ENCODE measurements at places on chromosomes 3 and 15.
A peak's percentile ranks its signal among the peaks of the same experiment; 100 is the strongest.

DNA sequence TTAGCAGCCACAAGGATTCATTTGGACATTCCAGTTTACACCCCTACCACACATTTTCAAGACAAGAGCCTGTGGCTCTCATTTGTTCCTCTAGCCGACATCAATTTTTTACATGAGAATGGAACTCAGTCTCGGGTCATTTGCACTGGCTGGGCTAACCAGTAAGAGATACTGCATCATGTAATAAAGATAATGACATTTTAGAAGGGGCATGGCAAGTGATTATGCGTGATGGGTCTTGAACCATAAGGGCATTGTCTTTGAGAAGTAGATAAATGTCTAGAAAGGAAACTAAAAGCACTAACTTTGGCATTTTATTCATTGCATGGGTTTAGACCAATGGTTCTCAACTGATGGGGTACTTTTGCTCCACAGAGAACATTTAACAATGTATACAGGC, 146.0 kb upstream of the GRM7 start:
- DNase-seq, result no peak

- DNase-seq, result peak; percentile 34
These were observed 39.4 kb upstream of the SMAD3 start for GRCh38 chr15:67025719-67026609.

DNA sequence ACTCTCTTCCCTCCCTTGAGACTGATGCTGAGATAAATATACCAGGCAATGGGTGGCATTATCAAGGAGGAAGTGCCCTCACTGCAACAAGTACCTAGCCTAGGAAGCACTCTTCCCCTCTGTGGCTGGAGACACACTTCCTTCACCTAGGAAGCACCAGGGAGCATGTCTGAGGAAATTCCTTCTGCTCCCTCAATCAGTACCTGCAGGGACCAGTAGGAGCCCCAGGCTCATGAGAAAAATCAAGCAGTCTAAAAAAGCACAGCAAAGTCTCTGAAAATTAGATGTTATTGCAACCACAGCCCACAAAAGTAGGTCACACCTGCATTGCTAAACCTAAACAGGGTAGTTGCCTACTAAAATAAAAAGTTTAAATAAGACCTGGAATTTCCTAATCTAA, 78.2 kb upstream of the TRPM1 start:
- DNase-seq, result no peak

- DNase-seq, result no peak
These were observed 245.7 kb downstream of the XXYLT1 start for GRCh38 chr3:195025056-195025883.

DNA sequence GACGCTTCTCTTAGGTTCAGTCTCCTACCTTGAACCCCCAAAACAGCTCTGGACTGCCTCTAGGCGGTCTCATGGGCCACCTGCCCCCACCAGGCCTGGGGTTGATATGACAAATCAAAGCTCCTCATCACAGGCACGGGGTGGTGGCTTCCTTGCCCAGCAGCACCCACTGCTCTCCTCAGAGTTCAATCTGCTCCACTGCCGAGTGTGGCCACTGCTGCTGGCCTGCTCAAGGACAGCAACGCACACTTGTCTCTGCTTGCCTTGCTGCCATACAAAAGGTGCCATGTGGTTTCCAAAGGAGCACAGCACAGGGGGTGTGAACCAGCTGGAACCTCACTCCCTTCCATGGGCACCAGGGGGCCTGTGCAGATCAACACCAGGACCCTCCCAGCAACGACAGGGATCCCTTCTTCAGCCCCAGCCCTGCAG, 10.2 kb downstream of the KBTBD13 start:
- DNase-seq, result no peak

DNA sequence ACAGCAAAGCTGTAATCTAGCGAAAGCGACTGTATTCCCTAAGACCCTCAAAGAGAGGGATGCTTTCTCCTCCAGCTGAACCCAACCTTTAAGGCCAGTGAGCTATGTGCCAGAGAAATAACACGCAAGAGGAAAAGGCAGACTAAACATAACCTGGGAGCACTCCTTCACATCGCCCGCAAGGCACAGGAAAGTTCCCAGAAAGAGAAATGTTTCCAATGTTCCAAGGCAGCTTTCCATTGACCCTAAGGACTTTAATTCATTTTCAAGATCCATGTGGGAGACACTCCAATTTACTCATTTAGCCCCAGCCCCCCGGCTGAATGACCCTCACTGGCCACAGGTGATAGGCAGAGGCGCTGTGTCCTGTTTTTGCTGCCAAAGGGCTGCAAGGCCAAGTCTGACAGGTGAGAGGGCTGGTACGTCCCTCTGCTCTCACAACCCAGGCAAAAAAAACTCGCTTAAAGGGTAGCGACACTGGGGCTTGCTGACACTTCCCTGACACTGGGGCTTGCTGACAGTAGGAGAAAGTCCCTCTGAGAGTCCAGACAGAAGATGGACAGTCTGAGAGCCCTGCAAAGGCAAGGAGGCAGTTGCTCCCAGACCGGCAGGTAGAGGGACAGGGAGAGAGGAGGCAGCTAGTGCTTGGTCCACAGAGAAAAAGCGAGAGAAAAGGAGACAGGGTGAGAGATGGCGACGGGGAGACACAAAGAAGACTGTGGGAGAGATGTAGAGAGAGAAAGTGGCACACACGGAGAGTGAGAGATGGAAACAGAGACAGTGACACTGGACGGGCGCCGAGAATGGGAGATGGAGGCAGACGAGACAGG, 702 bp downstream of the ARHGEF3 start:
- no peak for DNase-seq

- no peak for DNase-seq
These were observed 15.7 kb upstream of the DPPA4 start for GRCh38 chr3:109353057-109353456.

GRCh38 chr3:169348929-169349621, 314.4 kb downstream of the MECOM start:
- DNase-seq, result no peak

GRCh38 chr3:113831103-113831355, 7.6 kb upstream of the GRAMD1C start:
- DNase-seq, result no peak

DNA sequence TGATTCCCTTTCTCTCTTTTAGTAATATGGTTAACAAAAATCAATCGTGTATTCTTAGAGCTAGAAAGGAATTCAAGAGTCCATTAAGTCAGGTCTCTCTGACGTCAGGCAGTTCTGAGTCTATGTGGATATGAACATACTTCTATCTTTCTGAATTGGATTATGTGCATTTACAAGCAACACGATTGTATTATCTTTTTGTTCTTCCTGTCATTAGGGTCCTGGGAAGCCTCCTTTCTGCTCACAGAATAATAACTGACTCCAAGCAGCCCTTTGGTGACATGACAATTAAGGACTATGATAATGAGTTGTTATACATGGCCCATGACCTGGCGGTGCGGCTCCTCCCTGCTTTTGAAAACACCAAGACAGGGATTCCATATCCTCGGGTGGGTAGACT, 14.0 kb downstream of the EDEM1 start:
- DNase-seq, result no peak

- peak; percentile 26 for DNase-seq
These were observed 121.6 kb downstream of the RBPMS2 start for GRCh38 chr15:64653757-64654156.

DNA sequence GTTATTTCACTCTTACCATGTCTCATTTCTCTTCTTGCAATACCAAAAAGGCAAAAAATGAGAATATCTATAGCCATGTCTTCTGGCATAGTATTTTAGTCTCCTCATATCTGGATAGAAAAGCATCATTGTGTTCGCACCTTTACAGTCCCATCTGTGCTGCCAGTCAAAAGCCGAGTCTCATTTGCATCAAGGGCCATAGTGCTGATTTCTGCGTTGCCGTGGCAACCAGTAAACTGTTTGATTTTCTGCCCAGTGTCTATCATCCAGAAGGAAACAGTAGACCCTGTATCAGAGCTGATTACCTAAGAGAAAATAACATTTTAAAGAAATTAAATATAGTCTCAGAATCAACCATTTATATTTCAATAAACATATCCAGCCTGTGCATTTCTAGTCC, 86.1 kb upstream of the SERPINI2 start:
- DNase-seq, result no peak

GRCh38 chr15:66027268-66027805, 158.0 kb downstream of the RAB11A start:
- DNase-seq, result no peak

GRCh38 chr3:188432802-188433520, 279.0 kb downstream of the LPP start:
- DNase-seq, result no peak

- DNase-seq, result no peak
These were observed 75.4 kb upstream of the POMGNT2 start for GRCh38 chr3:43181202-43181821.

GRCh38 chr15:91224755-91225380, 124.8 kb downstream of the SV2B start:
- DNase-seq, result peak; percentile 41

GRCh38 chr3:39193391-39193790, 996 bp upstream of the XIRP1 start:
- no peak for DNase-seq

- no peak for DNase-seq
These were observed 22.6 kb downstream of the FAM174B start for GRCh38 chr15:92633001-92633400.

- DNase-seq, result no peak
These were observed 69.9 kb upstream of the TNFSF10 start for GRCh38 chr3:172592898-172593669.

DNA sequence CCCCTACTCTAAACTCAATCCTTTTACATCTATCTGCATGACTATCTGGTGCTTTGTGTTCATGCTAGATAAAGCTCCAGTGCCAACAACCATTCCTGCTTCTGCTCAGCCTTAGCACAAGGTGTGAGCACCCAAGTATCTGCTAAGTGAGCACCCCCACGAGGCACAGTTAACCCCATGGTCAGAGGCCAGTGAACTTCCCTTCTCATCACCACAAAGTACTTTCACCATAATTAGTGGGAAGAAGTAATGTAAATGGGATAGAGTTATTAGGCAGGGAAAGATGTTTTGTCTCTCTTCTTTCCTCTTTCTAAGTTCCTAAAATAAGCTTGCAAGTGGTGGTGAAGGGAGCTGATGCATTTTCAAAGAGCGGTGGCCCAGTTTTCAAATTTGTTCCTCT, 96.4 kb downstream of the ANO10 start:
- no peak for DNase-seq

DNA sequence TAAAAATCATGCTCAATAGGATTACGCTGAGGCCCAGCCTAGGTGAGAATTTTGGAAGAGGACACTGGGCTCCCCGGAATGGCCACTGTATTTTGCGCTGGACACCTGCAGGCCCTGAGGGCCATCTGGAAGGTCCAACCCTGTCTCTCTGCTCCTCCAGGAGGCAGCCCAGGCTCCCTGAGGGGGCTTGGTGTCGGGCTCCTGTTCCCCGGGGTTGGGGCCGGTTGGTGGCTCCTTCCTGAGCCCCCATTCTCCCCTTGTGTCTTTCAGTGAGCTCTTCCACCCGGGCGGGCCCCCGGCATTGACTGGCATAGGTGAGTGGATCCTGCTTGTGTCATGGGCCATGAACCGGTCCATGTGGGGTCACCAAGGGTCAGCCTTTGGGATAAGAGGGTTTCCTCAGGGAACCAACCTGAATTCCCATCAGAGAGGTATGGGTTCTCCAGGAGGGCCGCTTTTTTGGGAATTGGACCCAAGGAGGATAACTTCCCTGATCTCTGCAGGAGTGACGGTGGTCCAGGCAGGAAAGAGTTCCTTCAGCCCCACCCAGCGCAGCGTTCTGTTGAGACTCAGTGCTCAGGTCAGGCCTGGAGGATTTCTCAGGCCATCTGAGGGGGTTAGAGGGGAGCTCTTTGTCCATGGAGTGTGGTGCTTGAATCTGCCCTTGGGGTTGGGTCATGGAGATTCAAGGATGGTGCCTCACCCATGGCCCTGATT, 187.8 kb downstream of the UBE3A start:
- no peak for DNase-seq

- DNase-seq, result no peak
These were observed 287.4 kb downstream of the UACA start for GRCh38 chr15:70475921-70476320.

GRCh38 chr3:42569593-42570142, 12.1 kb downstream of the SEC22C start:
- DNase-seq, result no peak

- DNase-seq, result no peak
These were observed 1.8 kb downstream of the IFT122 start for GRCh38 chr3:129441782-129442181.

GRCh38 chr3:29283231-29284119, 2.6 kb downstream of the RBMS3 start:
- DNase-seq, result no peak

- DNase-seq, result peak; percentile 78
These were observed 51.0 kb upstream of the ATP13A3 start for GRCh38 chr3:194537732-194538247.

DNA sequence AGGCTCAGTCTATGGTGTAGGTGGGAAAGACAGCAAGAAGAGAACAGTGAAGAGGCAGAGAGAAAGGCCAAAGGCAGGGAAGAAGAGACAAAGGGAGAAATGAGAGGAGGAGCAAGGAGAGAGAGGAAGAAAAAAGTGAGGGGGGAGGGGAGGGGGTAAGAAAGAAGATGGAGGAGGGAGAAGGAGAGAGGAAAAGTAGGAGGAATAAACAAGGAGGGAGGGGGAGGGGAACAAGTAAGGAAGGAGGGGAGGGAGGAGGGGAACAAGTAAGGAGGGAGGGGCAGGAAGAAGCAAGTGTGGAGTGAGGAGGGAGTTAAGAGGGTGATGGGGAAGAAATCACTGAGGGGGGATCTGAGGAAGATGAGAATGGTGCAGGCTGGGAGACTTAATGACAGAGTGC, 45.5 kb upstream of the FGD5 start:
- DNase-seq, result no peak
